Activated naive CD8-positive, alpha-beta T cell treated with anti-CD3 and anti-CD28 coated beads, Interleukin-2, amount 50 U/mL, for 16 hours (primary cell): ENCODE measurements at places on chromosomes 3 and 15.

DNA sequence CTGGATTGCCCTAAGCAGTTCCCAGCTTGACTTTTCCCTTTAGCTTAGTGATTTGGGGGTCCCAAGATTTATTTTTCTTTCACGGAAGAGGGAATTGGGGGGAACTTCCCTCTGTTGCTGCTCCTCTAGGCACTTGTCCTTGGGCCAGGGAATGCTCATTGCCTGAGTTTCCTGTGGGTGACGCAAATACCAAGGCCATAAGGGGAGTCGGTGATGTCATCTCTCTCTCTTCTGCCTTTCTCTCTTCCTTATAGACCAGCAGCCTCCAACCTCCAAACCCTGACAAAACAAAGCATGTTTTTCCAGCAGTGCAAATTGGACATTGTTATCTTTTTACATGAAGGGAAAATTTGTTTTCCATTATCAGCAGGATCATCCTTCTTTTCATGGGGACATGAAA, 120.2 kb downstream of the ITPR1 start:
- DNase-seq, result no peak

GRCh38 chr3:156577736-156578135, 22.8 kb upstream of the SSR3 start:
- no peak for DNase-seq

- no peak for DNase-seq
Observed at GRCh38 chr3:119729996-119730395, 27.2 kb downstream of the CFAP91 start.

DNA sequence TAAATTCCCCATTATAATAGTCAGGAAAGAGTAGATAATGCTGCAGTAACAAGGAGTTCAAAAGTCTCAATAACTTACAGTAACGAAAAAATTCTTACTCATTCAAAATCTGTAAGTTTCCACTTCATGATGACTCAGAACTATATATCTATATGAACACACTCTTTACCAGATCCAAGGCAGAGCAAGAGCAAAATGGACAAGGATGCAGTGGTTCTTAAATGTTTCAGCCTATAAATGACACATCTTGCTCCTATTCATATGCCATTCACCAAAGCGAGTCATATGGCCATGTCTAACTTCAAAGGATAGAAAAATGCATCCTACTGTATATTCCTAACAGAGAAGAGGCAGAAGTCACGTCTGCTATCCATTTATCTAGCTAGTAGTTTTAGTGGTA, 787.7 kb downstream of the NAALADL2 start:
- DNase-seq, result no peak

DNA sequence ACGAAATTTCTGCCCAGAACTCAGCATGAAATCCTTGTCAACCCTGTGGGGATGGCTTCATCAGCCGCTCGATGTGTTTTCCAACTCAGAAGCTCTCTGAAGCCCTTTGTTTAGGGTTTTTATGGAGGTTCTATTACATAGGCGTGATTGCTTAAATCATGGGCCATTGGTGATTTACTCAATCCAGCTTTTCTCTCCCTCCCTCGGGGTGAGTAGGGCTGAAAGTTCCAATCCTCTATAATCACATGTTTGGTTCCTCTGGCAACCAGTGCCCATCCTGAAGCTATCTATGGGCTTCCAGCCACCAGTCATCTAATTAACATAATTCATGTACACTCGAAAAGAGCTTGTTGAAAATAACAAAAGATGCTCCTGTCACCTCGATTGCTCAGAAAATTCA, 51.6 kb downstream of the GATM start:
- no peak for DNase-seq

GRCh38 chr3:178562947-178563232, 26.7 kb downstream of the KCNMB2 start:
- DNase-seq, result no peak

DNA sequence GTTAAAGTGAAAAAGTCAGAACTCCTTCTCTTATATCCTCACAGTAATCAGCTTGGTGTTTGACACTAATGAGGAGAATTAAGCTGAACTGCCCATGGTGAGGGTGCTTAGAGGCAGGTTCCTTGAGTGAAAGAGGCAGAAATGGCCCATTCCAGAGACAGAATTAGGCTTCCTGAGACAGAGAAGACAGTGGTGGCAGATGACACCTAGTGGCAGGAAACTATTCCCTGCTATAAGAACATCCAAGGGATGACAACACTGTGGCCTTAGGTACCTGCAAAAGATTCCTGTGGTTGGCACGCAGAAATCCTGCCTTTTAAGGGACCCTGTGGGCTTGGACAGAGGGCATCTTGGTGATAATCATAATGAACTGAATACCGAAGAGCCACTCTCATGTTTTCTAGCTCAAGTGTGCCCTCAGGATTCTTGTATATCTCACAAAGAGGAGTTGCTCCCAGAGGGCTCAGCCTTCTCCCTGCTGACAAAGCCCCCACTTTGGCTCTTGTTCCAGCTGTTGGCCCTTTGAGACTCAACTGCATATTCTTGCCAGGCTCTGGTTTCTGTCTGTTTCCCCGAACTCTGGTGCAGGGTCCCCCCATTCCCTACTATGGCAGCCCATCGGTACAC, 56.0 kb downstream of the KBTBD12 start:
- DNase-seq, result no peak

DNA sequence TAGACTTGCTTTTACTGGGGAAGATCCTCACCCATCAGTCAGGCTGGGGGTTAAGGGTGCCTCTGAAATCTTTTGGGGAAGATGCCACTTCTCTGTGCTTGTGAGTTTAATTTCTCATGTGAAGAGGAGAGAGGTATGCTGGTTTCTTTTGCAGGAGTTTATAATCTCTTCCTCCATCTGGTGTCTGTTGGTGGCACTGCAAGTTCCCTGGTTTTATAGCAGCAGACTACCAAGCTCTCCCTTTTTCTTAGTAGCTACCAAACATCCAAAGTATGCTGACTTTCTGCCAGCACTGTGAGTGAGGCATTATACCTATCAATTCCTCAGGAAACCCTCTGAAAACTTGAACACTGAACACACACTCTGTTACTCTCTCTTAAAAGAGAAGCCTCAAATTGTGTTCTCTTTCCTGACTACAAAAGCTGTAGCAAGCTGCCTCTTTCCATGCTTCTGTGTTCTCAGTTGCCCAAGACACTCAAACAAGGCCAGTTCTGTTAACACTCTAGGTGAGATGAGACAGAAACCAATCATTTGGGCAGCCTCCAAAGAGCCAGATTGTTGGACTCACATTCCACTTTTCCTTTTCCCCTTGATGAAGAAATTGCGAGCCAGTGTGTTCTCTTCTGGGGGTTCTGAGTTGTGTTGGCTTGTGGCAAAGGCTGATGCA, 299.5 kb downstream of the GAP43 start:
- no peak for DNase-seq

DNA sequence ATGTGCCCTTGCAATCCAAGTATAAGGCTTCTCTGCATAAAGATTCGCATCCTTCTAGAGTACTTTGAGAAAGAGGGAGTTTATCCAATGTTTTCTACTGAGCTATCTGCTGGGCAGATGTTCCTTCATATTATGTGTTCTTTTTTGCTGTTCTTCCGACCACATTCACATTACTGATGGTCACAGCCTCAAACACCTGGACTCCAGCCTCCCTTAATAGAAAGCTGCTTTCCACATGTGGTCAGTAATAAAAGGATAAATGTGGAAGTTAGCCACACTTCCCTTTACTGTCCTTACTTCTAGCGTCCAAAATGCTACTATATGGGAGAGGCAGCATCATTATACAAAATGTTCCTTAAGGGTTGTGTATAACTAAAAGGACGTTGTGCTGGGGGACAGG, 116.9 kb downstream of the CD47 start:
- no peak for DNase-seq

GRCh38 chr3:144770915-144771351, 799.3 kb downstream of the DIPK2A start:
- no peak for DNase-seq

DNA sequence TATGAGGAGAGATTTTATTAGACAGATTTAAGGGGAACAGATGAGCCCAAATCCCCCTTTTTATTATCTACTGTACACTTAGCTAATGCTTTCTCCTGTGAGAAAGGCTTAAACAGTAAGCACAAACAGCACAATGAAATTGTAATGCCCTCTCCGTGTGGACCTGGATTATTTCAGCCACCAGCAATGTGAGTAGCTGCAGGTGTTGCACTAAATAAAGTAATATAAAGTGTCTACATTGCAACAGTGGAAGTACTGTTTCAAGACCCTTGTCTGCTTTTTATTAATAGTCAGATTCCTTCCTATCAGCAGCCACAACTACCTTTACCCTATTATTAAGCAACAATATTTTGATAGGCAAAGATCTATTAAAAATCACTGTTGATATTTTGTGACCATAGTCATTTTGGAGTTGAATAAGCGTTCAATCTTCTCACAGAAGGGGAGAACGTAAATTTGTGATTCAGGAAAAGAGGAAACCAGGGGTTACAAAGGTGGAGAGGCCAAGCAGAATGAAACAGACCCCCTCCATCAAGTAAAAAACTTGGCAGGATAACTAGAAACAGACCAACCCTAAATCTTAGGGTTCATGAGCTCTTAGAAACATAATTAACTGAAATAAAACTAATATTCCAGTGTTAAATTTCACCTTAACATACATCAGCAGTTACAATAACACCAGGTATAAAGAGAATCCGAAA, 422.6 kb downstream of the MECOM start:
- no peak for DNase-seq

DNA sequence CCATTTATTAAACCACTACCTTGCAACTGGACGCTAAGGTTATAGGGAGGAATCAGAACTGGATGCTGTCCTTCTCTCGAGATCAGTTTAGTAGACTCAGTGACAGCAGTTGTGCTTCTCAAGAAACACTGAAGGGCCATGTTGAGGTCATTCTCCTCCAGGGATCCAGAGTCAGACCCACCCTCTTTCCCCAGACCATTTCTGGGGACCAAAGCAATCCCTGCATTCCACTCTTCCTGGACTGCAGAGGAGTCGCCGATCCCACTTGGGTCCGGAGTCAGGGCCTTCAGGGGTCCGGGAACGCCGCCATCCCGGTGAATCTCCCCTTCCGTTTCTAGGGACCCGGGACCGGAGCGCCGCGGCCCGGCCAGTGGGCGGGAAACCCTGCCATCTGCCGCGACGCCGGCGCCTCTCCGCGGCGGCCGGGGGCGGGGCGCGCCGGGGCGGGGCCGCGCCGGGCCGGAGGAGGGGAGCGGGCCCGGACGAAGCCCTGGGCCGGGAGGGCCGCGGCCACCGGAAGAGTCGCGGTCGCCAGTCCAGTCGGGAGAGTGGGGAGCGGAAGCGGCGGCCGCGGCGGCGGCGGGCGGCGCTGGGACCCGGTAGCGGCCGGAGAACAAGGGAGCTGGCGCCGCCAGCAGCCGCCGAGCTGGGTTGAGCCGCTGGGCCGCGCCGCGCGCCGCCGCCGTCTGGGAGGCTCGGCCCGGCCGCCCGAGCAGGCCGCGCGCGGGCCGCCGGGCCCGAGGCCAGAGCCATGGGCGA, at the start of gene DVL3:
Gene DVL3, plus strand, starts transcription at position 493 of the 759 bp plus-strand sequence. Its CDS starts 259 bp downstream, at position 752.
- no peak for DNase-seq

GRCh38 chr15:70853318-70853972, 512 bp downstream of the LARP6 start:
- DNase-seq, result no peak

GRCh38 chr15:60970246-60971170, 258.6 kb downstream of the RORA start:
- no peak for DNase-seq

DNA sequence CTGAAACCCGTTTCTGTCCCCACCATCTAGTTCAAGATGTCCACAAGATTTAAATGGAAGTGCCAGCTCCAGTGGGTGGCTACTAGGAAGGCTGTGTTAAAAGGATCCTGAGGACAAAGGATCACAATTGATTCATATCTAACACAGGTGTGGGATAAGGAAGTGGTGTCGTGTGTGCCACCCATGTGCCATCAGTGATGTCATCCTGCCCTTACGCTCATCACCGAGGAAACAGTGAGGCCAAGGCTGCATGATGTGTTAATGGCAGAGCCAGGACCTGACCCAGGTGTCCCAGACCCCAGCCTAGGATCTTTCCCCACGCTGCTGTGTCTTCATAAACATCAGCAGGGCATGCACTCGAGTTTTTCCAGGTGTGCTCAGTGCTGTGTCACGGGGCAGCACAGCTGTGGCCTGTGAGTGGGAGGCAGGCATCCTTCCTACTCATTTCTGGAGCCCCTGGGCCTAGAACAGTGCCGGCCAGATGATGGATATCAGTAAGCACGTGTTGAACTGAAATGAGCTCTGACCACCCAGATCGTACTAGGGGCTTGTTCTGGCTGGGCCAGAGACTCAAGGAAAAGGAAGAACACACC, 10.6 kb upstream of the TGM5 start:
- DNase-seq, result no peak
